ENCODE measurements at places on chromosomes 2 and 18.

DNA sequence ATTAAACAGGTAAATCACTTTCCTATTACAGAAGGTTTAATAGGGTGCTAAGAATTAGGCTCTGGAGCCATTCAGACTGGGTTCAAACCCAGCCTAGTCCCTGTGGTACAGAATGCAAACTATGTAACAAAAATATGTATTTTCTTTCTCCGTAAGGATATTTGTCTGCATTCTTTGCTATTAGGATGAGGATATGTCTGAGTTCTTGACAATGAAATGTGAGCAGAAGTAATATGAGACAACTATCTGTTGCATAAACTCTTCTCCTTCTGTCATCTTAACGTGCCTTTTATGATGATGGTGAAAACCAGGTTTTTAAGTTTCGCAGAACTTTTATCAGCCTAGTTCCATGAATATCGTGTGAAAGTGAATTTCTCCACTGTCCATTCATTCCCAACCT, 1129.1 kb upstream of the ZEB2 start:
- DNase-seq: no peak

GRCh38 chr18:62420513-62421209, 95.6 kb downstream of the TNFRSF11A start:
- DNase-seq: peak; percentile 46

GRCh38 chr2:235935773-235936172, 232.4 kb downstream of the GBX2 start:
- no peak for DNase-seq

DNA sequence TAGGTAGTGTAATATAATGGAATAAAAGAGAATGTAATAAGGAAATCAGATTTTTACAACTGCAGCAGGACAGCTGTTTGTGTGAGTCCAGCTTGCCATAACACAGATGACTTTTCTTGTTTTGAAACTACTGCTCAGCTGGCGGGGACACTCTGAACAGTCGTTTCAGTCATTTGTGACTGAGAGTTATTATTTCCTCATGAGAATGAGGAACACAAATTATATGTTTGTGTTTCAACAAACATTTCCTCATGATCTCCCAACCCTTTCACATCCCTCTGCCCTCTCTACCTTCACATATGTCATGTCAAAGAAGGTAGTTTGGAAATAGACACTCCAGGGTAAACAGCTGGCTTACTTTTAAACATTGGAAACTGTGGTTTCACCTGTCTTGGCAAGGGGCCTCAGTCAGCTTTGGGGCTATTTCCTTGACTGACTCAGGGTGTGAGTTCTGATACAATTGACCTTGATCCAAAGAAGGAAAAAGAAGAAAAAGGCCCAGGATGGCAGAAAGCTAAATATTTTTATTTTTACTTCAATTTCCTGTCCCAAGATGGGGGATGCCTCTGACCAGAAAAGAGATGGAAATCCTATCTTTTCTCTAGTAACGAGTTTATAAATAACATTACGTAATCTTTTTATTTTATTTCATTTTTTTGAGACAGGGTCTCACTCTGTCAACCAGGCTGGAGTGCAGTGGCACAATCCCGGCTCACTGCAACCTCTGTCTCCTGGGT, 593 bp downstream of the SP140L start:
- no peak for DNase-seq

GRCh38 chr2:120675460-120676130, 60.1 kb upstream of the GLI2 start:
- peak; percentile 22 for DNase-seq

DNA sequence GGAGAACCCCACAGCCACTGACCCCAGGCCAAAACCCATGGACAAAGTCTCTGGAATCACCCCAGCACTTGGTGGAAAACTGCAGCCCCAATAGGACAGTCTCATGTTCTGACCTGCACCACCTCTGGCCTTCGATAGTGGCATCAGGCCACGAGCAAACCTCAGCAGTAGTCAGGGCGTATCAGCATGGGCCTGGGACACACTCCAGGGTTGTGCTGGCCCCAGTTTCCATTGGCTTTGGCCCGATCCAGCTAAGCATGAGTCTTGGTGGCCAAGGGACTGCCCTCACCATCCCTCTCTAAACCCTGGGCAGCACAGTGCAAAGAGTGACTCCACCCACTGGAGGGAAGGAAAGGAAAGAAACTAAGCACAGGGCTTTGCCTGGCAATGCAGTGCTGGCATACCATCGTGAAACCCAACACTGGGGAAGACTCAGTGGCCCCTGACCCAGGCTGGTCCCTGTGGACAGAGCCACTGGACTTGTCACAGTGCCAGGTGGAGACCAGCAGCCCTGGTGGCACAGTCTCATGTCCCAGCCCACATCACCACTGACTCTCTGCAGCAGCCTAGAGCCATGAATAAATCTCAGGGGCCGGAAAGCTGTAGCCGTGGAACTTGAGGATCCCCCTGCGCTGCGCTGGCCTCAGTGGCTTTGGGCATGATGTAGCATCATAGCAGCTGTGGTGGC, 46.3 kb downstream of the ZNF519 start:
- DNase-seq: no peak

DNA sequence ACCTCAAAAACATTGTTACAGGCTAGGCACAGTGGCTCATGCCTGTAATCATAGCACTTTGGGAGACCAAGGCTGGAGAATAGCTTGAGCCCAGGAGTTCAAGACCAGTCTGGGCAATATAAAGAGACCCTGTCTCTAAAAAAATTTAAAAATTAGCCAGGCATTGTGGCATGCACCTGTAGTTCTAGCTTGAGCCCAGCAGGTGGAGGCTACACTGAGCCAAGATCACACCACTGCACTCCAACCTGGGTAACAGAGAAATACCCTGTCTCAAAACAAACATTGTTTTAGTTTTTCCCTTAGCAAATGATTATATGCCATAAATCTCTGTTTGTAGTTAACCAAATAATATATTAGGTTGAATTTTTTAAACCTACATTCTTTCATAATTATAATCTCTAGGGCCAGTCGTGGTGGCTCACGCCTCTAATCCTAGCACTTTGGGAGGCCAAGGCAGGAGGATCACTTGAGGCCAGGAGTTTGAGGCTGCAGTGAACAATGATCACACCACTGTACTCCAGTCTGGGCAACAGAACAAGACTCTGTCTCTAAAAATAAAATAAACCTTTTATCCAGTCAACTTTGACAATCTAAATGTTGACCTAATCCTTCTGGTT, 13.3 kb upstream of the CYP20A1 start:
- no peak for DNase-seq

- DNase-seq: no peak
Measured at GRCh38 chr2:47274054-47274782, 119.1 kb upstream of the STPG4 start.

DNA sequence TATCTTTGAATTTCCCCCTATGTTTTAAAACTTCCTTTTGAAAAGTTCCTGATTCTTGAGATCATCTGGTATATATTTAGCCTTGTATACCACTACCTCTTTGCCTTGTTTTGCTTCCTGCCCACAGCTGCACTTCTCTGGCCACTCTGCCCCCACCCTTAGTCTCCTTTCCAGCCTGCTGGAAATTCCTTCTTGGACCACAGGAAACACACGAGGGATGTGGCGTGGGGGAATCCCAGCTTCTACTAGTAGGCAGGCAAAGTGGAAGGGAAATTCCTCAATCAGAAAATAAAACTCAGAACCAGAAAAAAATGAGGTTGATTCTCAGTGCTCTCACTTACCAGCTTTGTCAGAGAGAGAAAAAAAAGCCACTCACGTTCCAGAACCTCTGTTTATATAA, 13.4 kb downstream of the IL18RAP start:
- DNase-seq: peak; percentile 7

GRCh38 chr2:12651641-12652040, 65.1 kb upstream of the TRIB2 start:
- DNase-seq: no peak

DNA sequence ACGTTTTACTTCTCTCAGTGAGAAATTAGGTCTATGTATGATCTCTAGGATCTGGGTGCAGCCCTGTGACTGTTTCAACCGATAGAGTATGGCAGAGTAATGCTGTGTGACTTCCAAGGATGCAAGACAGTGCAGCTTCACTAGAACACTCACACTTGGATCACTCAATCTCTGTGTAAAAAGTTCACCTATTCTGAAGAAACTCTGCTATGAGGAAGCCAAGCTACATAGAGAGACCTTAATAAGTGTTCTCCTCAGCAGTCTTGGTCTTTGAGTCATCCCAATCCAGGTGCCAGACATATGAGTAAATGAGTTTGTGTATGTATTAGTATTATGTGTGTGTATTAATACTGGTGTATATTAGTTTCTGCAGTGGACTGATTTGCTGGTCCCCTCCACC, 335.0 kb downstream of the NR4A2 start:
- no peak for DNase-seq

DNA sequence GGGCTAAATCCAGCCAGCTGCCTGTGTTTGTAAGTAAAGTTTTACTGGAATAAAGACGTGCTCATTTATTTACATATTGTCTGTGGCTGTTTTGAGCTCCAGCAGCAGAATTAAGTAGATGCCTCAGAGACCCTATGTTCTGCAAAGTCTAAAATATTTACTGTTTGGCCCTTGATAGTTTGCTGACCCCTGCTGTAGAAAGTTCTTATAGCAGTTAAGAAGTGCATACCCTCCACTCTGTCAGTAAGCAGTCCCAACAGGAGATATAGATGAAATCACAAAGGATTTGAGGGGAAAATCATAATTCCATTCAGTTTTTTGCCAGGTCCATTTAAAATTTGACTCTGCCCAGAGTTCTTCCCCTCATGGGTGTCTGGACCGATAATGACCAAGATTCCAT, 50.1 kb upstream of the ITM2C start:
- DNase-seq: no peak

DNA sequence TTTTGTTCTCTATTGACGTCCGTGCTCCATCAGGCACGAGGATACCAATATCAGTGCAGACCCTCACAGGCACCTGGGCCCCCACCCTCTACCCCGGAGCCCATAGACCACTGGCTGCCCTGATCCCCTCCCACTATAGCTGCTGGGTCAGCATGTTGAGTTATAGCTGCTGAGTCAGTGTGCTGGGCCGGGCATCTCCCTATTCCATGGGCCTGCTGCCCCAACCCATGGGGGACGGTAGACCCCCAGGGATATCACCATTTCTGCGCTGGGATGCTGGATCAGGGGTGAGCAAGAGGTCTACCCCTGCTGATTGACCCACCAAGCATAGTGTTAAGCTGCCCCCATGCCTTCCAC, 100.1 kb upstream of the ST3GAL5 start:
- no peak for DNase-seq

GRCh38 chr2:119216994-119217393, 6.6 kb upstream of the STEAP3 start:
- no peak for DNase-seq

GRCh38 chr2:198873503-198874471, 584.0 kb downstream of the SATB2 start:
- DNase-seq: no peak

GRCh38 chr18:22564036-22564435, 146.3 kb upstream of the CTAGE1 start:
- DNase-seq: no peak

DNA sequence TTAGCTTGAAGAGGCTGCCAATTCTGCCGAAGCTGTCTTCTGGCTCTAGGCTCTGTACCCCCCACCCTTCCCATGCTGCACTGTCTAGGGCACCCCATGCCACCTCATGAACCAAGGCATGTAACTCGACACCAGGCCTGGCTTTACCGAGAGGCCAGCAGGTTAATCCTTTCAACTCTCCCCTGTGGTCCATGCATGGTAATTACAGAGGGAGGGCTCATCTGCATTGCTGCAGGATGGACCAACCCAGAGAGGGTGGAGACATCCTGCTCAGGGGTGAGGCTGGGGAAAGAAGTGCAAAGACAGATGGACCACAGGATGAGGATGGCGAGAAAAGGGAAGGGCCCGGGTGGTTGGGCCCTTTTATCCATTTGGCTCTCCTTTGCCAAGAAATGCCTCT, 65.8 kb downstream of the KCTD1 start:
- DNase-seq: no peak

DNA sequence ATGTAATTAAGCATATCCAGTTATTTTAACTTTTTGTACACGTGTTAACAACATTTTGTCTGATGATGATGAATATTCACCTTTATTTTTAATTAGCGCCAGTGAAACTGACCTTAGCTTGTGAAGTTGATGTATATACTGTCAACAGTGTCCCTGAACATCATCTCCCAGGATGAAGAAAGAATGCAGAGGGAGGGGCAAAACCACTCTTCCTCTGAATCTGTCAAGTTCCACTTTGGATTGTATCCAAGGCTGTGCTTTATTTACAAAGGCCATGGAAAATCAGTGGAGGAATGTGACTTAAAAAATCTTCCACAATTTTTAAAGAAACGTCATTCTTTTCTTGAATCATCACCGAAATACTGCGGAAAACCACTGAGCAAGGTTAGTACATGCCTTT, 4.5 kb upstream of the RMDN2 start:
- DNase-seq: no peak

- DNase-seq: no peak
Measured at GRCh38 chr2:200177971-200178911, 128.3 kb upstream of the SPATS2L start.

GRCh38 chr18:63109022-63109421, 210.5 kb downstream of the BCL2 start:
- no peak for DNase-seq

GRCh38 chr2:38824906-38825305, 46.9 kb downstream of the GEMIN6 start:
- DNase-seq: no peak

DNA sequence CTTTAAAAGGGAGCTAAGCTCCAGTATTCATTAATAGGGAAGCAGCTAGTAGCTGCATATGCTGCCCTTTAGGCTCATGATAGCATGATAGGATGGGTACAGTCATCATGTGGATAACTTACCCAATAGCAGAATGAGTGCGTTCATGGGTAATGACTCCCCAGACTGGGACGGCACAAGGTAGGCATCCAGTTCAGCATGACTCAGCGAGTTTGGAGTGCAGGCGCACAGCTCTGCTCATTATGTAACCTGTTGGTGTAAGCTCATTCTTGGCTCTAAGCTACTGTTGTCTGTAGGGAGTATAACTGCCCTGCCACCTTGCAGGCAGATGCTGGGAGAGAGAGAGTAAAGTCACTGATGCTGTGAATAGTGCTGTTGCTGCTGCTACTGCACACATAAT, 209.2 kb upstream of the SYT4 start:
- DNase-seq: no peak

DNA sequence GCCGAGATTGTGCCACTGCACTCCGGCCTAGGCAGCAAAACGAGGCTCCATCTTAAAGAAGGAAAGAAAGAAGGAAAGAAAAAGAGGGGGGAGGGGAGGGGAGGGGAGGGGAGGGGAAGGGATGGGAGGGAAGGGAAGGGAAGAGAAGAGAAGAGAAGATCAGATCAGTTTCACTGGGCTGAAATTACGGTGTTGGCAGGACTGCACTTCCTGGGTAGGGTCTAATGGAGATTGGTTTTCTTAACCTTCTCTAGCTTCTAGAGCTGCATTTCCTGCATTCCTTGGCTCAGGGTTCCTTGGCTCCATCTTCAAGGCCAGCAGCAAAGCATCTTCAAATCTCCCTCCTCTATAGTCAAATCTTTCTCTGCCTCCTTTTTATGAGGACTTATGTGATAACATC, 349.1 kb upstream of the CRIM1 start:
- DNase-seq: no peak

GRCh38 chr18:69691008-69691760, 256.5 kb downstream of the CD226 start:
- DNase-seq: no peak

Data from stimulated activated CD8-positive, alpha-beta memory T cell treated with anti-CD3 and anti-CD28 coated beads, Interleukin-2, amount 100 ng/mL, for 48 hours (primary cell).